NCI-H1092 treated with DMSO at 0.1 percent for 48 hours (cell line): ENCODE measurements at places on chromosomes 7 and 10.

- DNase-seq = no peak
Observed at GRCh38 chr10:51301644-51302043, 227.4 kb downstream of the PRKG1 start.

DNA sequence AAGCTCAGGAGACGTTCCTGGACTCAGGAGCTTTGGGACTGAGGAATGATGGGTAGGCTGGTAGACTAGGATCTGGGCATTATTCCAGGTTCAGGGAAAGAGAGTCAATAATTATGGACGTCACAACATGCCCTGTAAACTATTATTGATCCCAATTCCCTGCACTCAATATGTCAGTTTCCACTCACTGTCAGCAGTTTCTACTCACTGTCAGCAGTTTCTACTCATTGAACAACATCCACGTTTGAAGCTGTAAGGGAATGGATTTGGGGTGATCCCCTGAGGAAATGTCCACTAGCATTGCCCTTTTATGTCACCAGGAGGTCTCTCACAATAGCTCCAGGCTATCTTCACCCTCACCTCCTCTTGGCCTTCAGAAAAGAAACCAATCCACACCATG lies 1268.6 kb downstream of the TYW1 start:
- DNase-seq = no peak

- no peak for DNase-seq
Observed at GRCh38 chr10:124449170-124450011, 444 bp downstream of the NKX1-2 start.

GRCh38 chr7:28272461-28272877 lies 91.9 kb upstream of the JAZF1 start:
- DNase-seq = peak; percentile 66

DNA sequence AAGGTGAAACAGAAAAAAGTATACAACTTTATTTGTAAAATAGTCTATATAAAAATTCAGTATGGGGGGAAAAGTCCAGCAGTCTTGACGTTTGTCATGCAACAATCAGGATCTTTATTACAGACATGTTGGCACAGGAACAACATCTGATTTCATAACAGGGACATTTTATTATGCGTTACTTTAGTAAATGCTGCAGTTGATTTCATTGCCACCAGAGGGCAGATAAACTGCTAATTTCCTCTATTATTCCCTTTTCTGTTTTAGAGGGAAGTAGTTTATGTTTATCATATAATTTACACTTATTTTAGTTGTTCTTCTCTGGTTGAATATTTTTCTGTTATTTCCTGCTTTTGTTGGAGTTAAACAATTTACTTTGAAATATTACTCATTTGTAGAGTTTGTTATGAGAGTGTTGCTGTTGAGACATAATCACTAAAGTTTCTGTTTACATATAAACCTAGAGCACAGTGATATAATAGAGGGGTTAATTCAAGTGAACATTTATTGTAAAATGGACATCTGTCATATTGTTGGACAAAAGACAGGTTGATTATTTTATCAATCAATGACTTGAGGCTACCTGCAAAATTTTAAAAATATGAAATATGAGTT lies 3.3 kb downstream of the PLXDC2 start:
- no peak for DNase-seq

- no peak for DNase-seq
Observed at GRCh38 chr10:120948889-120949608, 97.9 kb downstream of the WDR11 start.

DNA sequence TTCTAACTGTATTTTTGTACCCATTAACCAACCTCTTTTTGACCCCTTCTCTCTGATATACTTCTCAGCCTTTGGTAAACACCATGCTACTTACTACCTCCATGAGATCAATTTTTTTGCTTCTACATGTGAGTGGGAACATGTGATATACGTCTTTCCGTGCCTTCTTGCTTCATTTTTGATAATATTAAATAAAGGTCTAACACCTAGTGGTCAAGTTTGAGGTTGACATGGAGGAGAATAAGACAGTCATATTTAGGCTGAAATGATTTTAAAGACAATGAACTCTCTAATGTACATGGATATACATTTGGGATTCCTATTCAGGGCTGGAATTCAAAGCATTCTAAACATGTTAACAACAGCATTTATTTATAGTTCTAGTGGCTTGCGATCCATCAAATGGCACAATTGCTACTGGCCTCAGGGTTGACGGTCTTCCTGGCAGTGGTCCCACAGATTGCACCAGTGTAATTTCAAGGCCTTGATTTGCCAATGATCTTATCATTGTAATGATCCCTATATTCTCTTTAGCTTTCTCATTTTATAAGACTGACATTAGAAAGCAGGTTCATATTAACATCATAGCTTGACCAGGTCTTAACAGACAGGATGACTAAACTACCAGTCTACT lies 315.9 kb upstream of the ETV1 start:
- DNase-seq = no peak

DNA sequence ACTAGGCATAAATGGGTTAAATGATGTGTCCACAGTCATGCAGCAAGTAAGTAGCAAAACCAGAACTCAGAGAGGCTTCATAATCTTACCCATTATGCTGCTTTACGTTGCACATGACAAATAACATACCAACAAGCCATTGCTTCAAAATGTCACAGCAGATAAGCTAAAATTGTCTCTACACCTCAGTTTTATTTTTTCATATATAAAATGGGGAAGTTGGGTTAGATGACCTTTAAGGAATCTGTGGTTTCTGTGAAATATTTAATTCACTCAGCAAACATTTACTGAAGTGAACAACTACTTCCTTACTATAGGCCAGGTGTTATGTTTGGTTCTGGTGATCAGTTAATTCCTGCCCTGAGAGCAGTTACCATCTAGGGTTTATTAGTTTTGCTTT lies 2.2 kb upstream of the ASCC1 start:
- no peak for DNase-seq

DNA sequence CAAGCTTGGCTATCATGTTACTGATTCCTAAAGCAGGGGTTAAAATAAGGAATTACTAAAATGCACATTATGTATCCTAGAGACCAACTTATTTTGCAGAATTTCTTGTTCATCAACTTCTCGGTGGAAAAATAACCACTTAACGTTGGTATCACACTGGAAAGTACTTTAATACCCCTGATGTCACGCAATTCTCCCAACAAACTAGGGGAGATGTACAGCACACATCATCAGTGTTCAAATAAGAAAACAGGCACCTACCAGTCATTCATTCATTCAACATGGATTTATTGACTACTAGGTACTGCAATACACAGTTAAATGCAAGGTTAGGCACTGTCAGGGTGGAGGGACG lies 648 bp downstream of the HUS1 start:
- no peak for DNase-seq
